ENCODE measurements at places on chromosomes 5 and 9.

GRCh38 chr5:39977066-39977655, 552.4 kb upstream of the DAB2 start:
- DNase-seq = no peak

DNA sequence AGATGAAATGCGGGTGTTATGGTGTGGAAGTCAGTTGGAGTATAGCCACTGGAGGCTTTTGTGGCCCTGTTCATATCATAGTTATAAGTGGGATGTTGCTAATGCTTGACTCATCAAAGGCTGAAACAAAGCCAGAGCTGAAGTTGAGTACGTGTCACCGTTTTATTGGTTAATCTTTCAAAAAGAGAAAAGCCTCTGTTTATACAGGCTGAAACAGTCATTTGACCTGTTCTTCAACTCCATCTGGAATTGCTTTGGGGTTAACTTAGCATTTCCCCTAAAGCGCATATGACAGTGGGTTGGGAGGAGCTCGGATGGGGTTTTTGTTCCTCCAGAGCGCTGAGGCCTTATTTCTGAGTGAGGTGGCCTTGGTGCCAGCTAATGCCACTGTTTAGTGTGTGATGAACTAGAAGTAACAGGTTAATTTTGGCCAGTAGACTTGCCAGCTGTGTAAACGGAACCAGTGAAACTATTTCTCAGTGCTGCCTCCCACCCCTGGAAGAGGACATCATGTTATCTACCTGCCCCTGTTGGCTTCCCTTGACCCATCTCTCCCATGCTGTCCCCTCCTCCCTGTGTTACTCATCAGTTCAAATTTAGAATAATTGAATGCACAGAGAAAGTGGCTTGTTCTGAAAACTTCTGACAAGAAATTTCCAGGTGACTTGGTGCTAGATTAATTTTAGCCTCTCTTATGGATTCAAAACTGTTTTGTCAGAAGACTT, 34.2 kb downstream of the MTAP start:
- peak; percentile 99 for DNase-seq

DNA sequence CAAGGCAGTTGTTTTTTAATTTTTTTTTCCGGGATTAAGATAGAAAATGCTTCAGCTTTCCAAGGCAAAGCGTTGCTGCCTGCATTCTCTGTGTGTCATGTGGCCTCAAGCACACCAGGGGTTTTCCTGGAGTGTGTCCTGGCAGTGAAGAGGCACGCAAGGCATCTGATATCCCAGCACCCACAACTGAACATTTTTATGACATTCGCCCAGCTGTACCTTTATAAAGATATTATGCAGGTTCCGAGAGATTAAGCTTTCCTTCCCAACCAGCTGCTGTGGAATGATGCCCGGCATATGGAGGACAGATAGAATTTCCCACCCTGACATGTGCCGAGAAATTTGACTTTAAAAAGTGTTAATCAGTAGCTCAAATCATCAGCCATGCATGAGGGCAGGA, 205.6 kb downstream of the GADD45G start:
- no peak for DNase-seq

DNA sequence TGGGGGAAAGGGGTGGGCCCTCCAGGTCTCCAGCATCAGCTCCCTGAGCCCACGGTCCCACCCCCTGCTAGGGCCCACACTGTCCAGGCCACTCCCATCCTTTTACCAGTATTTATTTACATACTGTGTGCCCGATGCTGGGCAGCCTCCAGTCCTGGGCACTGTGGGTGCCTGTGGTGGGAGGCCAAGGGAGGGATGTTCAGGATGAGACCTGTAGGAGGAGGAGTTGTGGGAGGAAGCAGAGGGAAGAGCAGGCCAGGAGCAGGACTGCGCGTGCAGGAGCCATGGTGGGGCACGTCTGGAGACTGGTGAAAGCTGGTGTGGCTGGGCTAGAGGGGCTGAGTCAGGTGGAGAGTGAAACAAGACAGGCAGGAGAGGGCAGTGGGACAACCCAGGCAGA, 267.4 kb downstream of the HSPA4 start:
- DNase-seq = no peak

DNA sequence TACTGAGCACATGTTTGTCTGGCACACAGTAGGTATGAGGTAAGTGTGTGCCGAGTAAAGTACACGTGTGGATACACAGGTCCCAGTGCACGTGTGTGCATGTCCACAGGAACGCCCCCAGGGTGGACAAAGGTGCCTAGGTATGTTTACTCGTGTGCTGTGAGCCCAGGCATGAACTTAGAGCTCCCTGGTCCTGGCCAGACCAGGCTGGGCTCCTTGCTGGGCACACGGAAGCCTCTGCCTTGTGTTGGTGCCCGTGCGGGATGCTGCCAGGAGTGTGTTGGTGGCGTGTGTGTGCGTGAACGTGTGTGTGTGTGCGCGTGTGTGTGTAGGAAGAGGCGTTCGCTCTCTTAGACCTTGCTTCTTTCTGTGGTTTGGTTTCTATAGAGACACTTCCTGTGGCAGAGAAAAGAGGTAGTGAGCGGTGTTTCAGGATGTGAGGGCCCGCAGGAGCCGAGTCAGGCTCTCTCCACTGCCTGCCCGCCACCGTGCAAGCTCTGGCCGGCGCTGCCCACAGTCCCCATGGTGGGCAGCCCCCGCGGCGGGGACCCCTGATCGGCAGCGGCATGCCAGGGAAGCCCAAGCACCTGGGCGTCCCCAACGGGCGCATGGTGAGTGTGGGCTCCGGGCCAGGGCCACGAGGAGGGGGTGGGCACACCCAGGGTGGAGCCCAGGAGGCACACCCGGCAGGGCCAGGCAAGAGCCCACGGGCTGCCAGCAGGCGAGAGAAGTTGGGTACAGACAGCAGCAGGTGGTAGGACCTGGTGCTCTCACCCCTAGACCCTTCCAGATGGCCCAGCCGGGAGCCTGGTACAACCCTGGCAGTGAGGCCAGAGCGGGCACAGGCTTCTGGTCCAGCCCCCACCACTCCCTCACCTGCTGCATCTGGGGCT, at the start of gene RGS14:
Gene RGS14, plus strand, starts transcription at position 466 of the 893 bp plus-strand sequence. Its CDS starts 101 bp downstream, at position 567.
- DNase-seq = no peak

GRCh38 chr5:135980620-135981019, 25.8 kb upstream of the LECT2 start:
- no peak for DNase-seq

- no peak for DNase-seq
These were observed 32.8 kb upstream of the ADAMTS2 start for GRCh38 chr5:179378116-179378440.

Measured in HS-5 (cell line).